ENCODE measurements at places on chromosomes 1 and 21.
A peak's percentile ranks its signal among the peaks of the same experiment; 100 is the strongest.

DNA sequence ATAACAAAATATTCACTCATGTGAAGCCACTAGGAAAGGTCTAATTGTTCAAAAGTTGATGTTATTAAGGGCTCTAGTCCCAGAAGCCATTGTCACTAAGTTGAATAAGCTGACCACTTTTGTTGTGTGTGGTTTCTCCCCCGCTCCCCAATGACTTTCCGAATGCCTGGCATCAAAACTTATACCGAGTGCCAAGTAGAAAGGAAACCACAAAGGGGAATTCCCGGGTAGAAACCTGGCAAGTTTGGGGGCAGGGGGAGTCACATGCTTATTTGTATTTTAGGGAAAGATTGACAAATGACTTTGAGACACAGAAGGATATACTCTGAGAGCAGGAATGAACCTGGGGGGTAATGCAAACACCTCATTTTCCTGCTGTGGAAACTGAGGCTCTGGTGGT lies 154.1 kb downstream of the TGFBR3 start:
- DNase-seq, result peak; percentile 31

GRCh38 chr1:48051466-48052126 lies 54.4 kb upstream of the TRABD2B start:
- no peak for DNase-seq

DNA sequence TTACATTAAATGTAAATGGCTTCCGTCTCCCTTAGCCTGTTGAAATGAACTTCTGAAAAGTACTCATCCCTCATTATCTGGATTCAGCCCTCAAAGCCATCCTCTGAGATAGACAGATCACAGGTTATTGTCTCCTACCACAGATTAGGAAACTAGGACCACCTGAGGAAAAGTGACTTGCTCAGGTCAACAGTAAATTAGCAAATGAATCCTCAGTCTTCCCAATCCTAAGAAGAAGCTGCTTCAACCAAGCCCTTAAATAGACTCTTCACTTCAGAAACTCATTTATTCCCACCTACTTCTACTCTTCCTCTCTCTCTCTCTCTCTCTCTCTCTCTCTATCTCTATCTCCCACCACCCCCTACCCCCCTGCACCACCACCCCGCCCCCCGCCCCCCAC lies 152.3 kb downstream of the DMRTA2 start:
- no peak for DNase-seq

- DNase-seq, result peak; percentile 4
Measured at GRCh38 chr1:9019896-9020295, 6.3 kb downstream of the SLC2A7 start.

- peak; percentile 17 for DNase-seq
Measured at GRCh38 chr1:67285780-67286488, 21.7 kb upstream of the IL12RB2 start.

DNA sequence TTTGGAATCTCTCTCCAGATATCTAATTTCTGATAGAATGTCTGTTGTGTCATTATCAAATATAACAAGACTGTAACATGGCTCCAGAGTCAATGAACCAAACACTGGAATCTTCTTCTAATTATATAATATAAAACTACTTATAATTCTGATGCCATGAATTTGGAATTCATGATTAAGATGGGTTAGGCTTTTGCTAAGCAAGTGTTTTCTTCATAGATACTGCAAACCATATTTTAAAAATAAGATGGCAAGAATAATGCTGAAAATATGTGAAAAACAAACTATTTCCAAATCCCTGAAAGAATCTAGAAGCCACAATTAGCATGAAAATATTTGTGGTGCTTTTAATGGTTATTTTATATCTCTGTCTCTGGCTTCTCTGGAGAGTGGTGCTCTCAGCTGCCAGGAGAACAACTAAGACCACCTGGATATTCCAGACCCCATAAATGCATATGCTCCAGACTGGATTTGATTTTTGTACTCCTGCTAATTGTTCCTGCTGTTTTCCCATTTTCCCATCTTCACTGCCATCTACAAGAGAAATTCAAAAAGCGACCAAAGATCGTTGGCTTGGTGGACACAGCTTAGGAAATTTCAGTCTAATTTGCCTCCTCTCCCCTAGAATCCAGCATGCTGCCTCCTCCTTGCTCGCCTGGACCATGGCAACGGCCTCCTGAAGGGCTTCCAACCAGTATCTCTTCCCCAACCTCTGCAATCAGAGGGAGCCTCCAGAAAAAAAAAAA lies 418.9 kb downstream of the SETD4 start:
- peak; percentile 24 for DNase-seq

DNA sequence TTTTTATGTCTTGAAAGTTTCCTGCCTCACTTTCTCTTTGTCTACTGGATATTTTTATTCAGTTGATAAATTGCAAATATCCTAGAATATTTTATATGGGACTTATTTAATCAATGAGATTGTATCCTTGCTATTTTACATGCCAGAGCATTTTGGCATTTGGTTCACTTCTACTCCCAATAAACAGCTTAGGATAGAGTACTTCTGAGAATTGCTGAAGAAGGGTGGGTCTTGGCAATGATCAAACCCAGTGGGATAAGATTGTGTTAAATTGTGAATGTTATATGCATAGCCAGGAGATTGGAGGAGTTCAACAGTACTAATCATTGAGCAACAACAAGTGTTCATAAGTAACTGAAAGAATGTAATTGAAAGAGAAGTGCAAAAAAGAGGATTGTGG lies 60.1 kb downstream of the SDCCAG8 start:
- no peak for DNase-seq

DNA sequence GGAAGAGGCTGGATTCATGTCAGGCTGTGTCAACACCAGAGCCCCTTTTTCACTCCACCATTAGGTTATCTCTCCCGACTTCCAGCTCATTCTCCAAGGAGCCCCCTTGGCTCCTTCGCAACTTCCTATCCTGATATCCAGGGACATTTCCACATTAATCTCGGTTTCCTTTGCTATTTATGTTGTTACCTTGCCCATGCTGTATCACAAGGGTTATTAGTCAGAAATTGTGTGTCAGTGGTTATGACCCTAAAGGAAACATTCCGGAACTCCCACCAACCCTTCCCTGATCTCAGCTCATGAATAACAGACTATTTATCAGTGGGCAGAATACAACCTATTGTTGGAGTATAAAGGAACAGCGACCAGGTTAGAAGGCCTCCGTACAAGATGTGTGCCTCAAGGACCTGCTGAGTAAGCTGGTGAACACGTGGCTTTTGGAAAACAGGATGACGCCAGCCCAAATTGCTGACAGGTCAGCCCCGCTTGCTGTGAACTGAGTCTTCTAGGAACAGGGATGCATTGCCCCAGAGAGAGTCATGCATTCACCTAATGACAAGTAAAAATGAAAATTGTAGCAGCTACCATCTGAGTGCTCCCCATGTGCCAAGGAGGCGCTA lies 121.5 kb downstream of the PLPP3 start:
- no peak for DNase-seq

DNA sequence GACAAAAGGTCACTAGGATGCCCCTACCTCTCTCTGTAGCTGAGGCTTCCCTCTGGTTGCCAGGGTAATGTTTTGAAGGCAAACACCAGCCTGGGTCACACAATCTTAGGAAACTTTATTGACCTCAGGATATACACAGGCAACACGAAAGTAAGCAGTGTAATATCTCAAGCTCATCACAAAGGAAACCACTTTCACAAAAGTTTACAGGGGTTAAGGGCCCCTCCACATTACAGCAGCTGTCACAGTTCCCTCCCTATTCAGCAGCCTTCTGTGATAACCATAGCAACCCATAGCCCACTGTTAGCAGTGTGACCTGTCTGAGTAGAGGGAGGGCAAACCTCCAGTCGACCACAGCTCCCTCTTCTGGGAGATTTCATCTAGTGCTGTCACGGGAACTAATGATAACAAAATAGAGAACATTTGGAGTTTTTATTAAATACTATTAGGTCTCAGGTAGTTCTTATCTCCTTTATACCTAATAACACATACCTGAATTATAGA lies 149.8 kb downstream of the PTPRC start:
- peak; percentile 87 for DNase-seq

GRCh38 chr1:226215239-226215638 lies 8.2 kb upstream of the MIXL1 start:
- DNase-seq, result no peak

DNA sequence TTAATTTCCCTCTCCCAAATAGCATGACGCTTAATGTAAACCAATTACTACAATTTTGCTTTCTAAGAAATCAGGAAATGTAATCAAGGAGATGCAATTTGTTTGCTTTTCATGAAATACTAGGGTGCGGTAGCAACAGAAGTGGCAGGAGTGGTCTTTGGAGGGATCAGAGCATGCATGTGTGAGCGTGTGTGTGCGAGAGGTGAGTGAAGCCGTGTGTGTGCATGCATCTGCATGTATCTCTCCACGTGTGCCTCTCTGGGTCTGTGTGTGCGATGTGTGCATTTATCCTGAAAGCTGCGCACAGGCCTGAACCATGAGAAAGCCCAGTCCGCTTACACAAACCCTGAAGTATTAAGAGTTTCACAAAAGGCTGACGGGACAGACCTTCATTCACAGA lies 249.8 kb upstream of the C1orf174 start:
- no peak for DNase-seq

DNA sequence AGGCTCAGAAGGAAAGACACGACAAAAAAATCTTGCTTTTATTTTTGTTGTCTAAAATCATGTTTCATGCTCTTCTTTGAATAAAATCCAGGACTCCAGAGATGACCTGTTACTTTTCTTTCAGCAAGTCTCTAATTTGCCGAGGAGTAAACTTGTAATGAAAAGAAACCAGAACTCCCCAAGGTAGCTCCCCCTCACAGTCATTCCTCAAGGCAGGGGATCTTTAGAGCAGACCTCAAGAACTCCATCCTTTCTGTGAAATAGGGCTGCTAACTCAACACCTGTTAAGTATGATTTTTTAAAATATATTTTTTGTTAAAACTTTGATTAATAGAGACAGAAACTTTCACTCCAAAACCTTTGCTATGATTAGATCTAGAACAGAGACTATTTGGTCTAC lies 82.7 kb upstream of the ABCD3 start:
- DNase-seq, result no peak

DNA sequence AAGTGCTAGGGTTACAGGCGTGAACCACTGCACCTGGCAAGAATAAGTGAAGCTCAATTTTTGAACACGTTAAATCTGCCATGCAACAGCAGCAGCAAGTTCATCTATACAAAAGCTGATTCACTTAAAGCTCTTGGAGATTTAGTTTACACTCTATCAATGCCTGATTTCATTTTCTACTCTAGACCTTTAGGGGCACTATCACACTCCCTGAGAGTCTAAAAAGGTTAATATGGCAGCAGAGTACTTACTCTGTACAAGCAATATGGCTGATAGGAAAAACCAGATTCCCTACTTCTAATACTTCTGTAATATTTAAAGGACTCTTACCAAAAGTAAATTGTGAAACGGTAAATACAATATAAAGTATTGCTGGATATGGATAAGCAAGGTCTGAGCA lies 4.8 kb downstream of the RBM34 start:
- DNase-seq, result no peak

DNA sequence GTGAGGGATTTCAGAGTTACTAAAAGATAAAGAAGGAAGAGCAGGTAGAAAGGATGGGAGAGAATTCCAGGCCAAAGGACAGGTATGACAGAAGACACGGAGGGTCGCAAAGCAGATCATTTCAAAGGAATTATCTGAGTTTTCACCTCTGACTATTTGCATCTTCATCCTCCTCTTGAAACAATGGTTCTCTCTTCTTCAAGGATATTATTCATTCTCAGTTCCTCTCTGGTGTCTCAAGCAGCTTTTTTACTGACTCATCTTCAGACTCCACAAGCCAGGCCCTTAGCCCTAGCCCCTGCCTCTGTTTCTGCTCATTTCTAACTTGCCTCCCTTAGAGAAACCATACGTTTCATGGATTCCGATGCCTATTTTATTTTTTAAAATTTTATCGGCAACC lies 15.0 kb downstream of the DDX59 start:
- DNase-seq, result no peak
